A549 (cell line): ENCODE measurements at places on chromosomes 12 and 14.

DNA sequence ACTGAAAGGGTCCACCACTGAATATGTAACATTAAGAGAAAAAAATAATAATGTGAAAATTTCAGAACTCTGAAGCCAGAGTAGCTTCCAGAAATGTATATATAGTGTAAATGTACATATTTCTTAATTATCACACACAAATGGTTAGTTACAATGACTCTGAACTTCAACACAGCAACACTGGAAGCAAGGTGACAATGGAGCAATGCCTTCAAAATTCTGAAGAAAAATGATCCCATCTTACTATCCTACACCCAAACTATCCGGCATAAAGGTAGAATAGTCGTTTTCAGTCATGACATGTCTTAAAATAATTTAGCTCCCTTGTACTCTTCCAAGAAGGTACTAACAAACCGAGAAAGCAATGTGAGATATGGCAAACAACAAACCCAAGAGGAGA is 11.9 kb downstream of the NAP1L1 start:
- no peak for DNase-seq

- no peak for DNase-seq
These were observed 4.0 kb downstream of the P2RX2 start for GRCh38 chr12:132622437-132623071.

DNA sequence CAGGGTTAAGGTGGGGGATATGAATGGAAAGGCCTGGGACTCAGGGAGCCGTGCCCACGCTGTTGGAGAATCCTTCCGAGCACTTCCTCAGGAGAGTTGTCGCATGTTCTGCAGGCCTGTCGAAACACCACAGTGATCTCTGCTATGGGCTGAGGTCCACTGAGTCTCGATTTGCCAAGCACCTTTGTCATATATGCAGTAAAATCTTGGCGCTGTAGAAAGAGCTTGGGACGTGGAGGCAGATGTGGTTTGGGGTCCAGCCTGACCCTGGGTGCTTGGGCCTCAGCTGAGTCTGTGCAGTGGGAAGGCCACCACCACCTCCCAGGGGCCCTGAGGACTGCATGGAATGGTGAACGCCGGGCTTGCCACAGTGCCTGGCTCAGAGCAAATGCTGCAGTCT is 32.9 kb downstream of the C14orf132 start:
- DNase-seq: no peak

DNA sequence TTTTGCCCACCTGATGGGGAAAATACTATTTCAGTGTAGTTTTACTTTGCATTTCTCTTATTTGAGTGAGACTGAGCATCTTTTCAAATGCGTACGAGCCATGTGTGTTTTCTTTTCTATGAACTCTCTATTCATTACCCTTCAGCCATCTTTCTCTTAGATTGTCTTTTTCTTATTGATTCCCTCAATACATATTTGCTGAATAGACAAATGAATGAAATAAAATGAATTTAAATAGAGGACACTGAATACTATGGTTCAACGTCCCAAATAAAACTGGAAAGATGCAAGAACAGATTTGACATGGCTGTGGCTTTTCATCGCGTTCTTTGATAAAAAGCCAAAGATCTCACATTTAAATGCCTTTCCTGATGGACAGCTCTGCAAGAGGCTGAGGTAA is 34.6 kb upstream of the RPH3A start:
- DNase-seq: no peak

DNA sequence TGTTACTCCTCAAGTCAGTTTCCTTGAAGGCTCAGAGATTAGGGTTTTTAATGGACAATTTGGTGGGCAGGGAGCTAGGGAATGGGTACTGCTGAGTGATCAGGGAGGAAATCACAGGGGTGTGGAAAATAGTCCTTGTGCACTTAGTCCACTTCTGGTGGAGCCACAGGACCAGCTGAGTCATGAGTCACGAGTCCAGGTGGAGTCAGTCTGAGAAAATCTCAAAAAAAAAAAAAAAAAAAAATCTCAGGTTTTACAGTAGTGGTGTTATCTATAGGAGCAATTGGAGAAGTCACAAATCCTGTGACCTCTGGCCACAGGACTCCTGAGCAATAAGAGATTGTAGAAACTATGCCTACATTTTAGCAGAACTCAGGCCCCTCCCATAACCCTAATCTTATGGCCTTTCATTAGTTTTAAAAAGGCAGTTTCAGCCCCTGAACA is 28.2 kb upstream of the AMN1 start:
- DNase-seq: peak; percentile 76

DNA sequence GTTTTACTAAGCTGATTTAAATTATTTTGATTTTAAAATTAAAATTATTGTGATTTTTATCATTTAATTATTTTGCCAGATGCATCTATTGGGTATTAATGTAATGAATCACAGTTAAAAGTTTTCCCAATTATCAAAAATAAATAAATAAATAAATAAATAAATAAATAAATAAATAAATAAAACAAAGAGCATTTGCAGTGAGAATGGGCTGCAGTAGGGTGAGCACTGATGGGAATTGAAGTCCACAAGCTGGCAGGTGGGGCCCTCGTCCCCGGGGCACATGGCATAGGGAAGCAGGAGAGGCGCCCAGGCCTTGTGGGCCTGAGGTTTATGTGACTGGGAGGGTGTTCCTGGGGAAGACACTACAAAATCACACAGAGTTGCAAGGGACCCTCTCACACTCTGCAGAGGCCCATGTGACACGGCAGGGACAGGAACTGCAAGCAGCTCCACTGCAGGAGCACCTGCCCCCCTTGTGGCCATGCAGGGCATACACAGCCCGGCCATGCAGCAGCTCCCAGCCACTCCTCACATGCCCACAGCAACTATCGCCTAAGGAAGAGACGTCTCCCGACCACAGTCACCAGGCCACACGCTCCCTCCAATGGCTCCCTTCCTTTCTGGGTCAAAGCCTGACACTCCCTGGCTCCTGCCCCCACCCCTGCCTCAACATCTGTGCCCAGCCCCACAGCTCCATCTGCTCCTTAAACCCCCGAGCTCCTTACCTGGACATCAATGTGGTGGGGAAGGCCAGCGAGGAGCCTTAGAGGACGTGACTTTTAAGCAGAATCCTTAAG is 256.3 kb upstream of the SFSWAP start:
- peak; percentile 87 for DNase-seq

GRCh38 chr12:15842108-15842507 is 40.1 kb upstream of the STRAP start:
- peak; percentile 19 for DNase-seq

GRCh38 chr12:132386926-132387497 is 57.6 kb upstream of the GALNT9 start:
- no peak for DNase-seq
